ENCODE measurements at places on chromosomes 5 and 9. TPM values are rescaled to one million over a fixed set of nuclear protein-coding genes. Genes with fewer than 3 reads are reported as not detected.

DNA sequence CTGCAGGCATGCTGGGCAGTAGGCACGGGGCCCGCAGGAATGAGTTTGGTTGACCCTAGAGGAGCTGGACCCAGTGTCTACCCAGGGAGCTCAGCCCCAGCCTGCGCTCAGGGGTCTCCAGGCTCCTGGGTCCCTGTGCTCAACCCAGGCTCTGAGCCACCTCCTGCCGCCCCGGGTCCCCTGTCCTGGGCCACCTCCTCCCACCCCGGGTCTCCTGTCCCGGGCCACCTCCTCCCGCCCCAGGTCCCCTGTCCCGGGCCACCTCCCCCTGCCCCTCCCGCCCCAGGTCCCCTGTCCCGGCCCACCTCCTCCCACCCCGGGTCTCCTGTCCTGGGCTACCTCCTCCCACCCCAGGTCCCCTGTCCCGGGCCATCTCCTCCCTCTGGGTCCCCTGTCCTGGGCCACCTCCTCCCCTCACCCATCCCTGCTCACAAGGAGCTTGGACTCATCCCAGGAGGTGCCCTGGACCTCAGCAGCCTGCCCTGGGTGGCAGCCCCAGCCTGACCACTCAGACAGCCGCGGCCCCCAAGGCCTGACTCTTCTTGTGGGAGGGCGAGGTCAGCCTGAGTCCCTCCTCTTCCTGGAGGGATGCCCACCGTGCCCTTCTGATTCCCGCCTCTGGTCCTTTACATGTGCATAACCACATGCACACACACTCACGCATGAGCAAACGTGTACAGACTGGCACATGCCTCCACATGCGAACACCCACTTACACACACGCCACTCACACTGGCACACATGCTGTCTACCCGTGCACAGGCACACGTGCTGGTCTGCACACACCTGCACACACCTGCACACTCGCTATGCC, 2.4 kb downstream of the LCN12 start:
- peaks cover 35% of the 10 kb centered on the region for H3K4me1 ChIP-seq
- H3K27ac ChIP-seq = no peak overlapping the region
- DNase-seq = no peak

- no peaks in the 10 kb centered on the region for H3K36me3 ChIP-seq
- H3K4me3 ChIP-seq = no peak overlapping the region
- H3K4me1 ChIP-seq = no peaks in the 10 kb centered on the region
- no peak overlapping the region for H3K27ac ChIP-seq
- H3K27me3 ChIP-seq = no peaks in the 10 kb centered on the region
- DNase-seq = no peak
These were observed 53.2 kb upstream of the SHISAL2B start for GRCh38 chr5:64637144-64637543.

GRCh38 chr9:4324513-4324912, 24.6 kb upstream of the GLIS3 start:
- no peak overlapping the region for H3K27ac ChIP-seq
- H3K27me3 ChIP-seq = no peaks in the 10 kb centered on the region

The HRCT1 gene
- not detected for total RNA-seq

- no peak overlapping the region for H3K4me3 ChIP-seq
- no peak overlapping the region for H3K27ac ChIP-seq
- DNase-seq = no peak
- H3K27me3 ChIP-seq = no peaks in the 10 kb centered on the region
- peaks cover 20% of the 10 kb centered on the region for H3K4me1 ChIP-seq
These were observed 992 bp downstream of the SPACA9 start for GRCh38 chr9:132879457-132880323.

DNA sequence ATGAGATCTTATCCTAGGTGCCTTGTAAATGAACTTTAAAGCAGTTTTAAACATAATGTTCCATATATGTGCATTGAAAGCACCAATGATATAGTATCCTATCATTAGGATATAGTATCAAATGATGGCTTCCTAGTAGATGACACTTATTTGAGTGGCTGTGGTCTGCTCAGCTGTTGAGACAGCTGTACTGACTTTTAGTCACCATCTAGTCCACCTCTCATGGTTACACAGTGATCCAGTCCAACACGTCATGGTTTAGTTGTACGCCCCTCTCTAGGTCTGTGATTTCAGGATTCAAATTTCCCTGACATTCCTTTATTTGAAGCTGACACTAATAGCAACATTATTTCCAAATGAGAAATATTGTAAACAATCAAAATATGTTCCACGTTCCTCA, 127.3 kb upstream of the TUT7 start:
- H3K4me1 ChIP-seq = no peaks in the 10 kb centered on the region
- H3K36me3 ChIP-seq = no peaks in the 10 kb centered on the region
- H3K27me3 ChIP-seq = no peaks in the 10 kb centered on the region
- no peak overlapping the region for H3K4me3 ChIP-seq
- H3K27ac ChIP-seq = no peak overlapping the region
- DNase-seq = no peak

GRCh38 chr9:123417289-123418051, 61.5 kb downstream of the CRB2 start:
- DNase-seq = no peak
- H3K4me1 ChIP-seq = no peaks in the 10 kb centered on the region
- no peak overlapping the region for H3K27ac ChIP-seq
- H3K27me3 ChIP-seq = no peaks in the 10 kb centered on the region
- H3K4me3 ChIP-seq = no peak overlapping the region
- H3K36me3 ChIP-seq = no peaks in the 10 kb centered on the region

DNA sequence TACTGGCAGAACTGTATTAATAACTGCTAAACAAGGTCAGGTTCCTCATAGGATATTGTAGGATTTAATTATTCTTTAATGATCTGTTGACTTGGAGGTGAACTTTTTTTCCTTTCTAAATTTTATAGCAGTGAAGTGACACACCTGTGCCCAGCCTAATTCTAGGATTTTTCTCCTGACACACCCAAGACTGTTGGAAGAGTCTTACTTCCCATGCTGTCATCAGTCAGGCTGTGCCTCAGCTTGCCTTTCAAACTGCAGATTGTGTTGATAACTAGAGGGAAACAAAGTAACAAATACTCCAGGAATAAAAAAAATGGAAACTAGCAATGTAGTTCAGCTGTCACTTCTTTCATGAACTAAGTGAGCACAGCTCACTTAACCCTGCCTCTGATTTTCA, 22.0 kb downstream of the OTULIN start:
- no peak for DNase-seq
- no peak overlapping the region for H3K4me3 ChIP-seq
- peaks cover 90% of the 10 kb centered on the region for H3K36me3 ChIP-seq
- peaks cover 5% of the 10 kb centered on the region for H3K4me1 ChIP-seq

DNA sequence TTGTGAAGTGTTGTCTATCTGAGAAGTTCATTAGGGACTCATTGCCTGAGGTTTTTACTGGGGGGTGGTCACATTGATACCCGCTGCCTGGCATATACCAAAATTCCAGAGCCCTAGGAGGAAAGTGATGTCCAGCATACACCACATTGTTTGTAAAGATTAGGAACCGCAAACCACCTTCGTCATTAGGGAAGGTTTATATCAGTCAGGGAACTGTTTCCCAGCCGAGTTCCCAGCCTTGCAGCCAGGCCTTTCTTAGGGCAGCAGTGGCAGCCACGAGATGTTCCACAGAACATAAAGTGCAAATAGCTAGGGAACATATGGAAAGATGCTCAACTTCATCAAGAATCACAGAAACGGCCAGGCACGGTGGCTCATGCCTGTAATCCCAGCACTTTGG, 40.4 kb upstream of the NRARP start:
- DNase-seq = no peak
- H3K27me3 ChIP-seq = no peaks in the 10 kb centered on the region
- H3K4me3 ChIP-seq = no peak overlapping the region
- H3K4me1 ChIP-seq = no peaks in the 10 kb centered on the region

The TRIM36 gene
- not detected for total RNA-seq

GRCh38 chr9:96691326-96691725, 36.2 kb upstream of the PRXL2C start:
- no peak overlapping the region for H3K27ac ChIP-seq
- no peak overlapping the region for H3K4me3 ChIP-seq
- DNase-seq = no peak
- H3K36me3 ChIP-seq = no peaks in the 10 kb centered on the region
- peaks cover 7% of the 10 kb centered on the region for H3K4me1 ChIP-seq

- no peak for DNase-seq
- no peak overlapping the region for H3K27ac ChIP-seq
- no peaks in the 10 kb centered on the region for H3K27me3 ChIP-seq
- H3K4me1 ChIP-seq = no peaks in the 10 kb centered on the region
- no peak overlapping the region for H3K4me3 ChIP-seq
These were observed 23.2 kb upstream of the ADAMTS16 start for GRCh38 chr5:5116956-5117355.

DNA sequence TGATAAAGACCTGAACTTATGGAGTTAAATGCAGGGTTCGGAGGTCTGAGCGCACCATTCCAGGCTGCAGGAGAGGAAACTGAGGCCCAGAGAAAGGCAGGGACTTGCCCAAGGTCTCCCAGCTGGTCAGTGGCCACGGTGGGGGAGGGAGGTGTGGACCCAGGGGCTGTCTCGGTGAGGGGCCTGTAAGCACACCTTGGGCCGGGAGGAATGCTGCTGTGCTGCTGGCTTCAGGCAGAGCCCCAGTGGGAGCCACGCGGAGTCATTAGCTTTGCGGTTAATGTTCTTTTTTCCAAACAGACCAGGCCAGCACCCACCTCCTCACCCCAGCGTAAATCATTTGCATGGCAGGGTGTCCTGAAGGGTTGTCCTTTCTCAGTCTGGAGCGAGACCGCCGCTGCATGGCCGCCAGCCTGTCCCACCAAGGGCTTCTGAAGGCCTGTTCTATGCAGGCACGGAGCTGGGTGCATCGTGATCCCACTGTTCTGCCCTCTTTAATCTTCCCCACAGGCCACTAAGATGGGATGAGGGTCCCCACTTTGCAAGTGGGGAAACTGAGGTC, 35.9 kb downstream of the NEURL1B start:
- H3K27ac ChIP-seq = no peak overlapping the region
- no peak overlapping the region for H3K4me3 ChIP-seq
- H3K4me1 ChIP-seq = no peaks in the 10 kb centered on the region
- H3K36me3 ChIP-seq = no peaks in the 10 kb centered on the region
- no peak for DNase-seq

The MIGA2 gene
- 56.9 TPM for total RNA-seq

The C9 gene
- total RNA-seq = not detected

GRCh38 chr5:149063017-149063687, at the start of gene SH3TC2:
Gene SH3TC2 (minus strand): TSS chr5:149063062. CDS start chr5:149063022, 40 bp downstream.
- DNase-seq = no peak
- no peaks in the 10 kb centered on the region for H3K27me3 ChIP-seq
- H3K4me3 ChIP-seq = no peak within 1 kb of the TSS

The DDX46 gene
- 35.8 TPM for total RNA-seq

GRCh38 chr5:116495786-116496357, 78.8 kb downstream of the SEMA6A start:
- no peak overlapping the region for H3K4me3 ChIP-seq
- H3K36me3 ChIP-seq = no peaks in the 10 kb centered on the region
- H3K27me3 ChIP-seq = no peaks in the 10 kb centered on the region
- H3K27ac ChIP-seq = no peak overlapping the region

The KIF12 gene
- not detected for total RNA-seq

- no peak for DNase-seq
- no peak overlapping the region for H3K27ac ChIP-seq
- no peaks in the 10 kb centered on the region for H3K27me3 ChIP-seq
These were observed 160.7 kb upstream of the TRPC7 start for GRCh38 chr5:136526021-136526420.

DNA sequence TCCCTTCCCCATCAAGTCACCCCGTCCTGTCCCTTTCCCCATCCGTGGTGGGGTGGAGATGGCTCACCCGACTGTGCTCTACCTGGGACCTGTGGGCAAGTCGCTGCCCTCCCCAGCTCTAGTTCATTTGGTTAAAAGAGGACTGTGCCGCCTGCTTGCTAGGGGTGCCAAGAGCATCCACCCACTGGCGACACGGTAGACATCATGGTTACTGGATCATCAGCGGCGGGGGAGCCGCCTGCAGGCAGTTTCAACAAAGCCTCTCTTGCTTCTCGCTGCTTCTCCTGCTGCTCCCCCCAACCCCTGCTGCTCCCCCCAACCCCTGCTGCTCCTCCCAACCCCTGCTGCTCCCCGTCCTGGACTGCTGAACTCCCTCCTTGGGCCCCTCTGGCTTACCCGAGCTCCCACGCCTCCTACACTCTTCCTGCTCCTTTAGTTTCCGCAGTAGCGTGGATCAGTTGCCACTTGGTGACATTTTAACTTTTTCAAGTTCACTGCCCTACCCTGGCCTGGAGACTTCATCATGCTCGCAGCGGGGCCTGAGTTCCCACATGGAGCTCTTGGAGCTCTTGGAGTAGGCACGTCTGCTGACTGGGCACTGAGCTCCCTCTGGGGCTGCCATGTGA, 22.0 kb upstream of the SCGB3A1 start:
- no peaks in the 10 kb centered on the region for H3K36me3 ChIP-seq
- H3K4me3 ChIP-seq = no peak overlapping the region
- H3K4me1 ChIP-seq = no peaks in the 10 kb centered on the region
- no peak for DNase-seq

GRCh38 chr5:72938206-72938605, 17.6 kb upstream of the FCHO2 start:
- no peaks in the 10 kb centered on the region for H3K4me1 ChIP-seq
- H3K27ac ChIP-seq = no peak overlapping the region
- DNase-seq = no peak
- peaks cover 3% of the 10 kb centered on the region for H3K27me3 ChIP-seq

- H3K36me3 ChIP-seq = no peaks in the 10 kb centered on the region
- no peak overlapping the region for H3K27ac ChIP-seq
- H3K4me1 ChIP-seq = no peaks in the 10 kb centered on the region
- H3K27me3 ChIP-seq = no peaks in the 10 kb centered on the region
- H3K4me3 ChIP-seq = no peak overlapping the region
These were observed 216.8 kb upstream of the RPS23 start for GRCh38 chr5:82494942-82495341.

The OR1J2 gene
- not detected for total RNA-seq

The DBN1 gene
- total RNA-seq = 2.5 TPM

The TNIP1 gene
- total RNA-seq = 110 TPM

The MVB12B gene
- total RNA-seq = 15.3 TPM

The SPATA31E1 gene
- not detected for total RNA-seq

GRCh38 chr5:11252075-11252474, 491.0 kb upstream of the DAP start:
- no peaks in the 10 kb centered on the region for H3K27me3 ChIP-seq
- no peak overlapping the region for H3K27ac ChIP-seq
- DNase-seq = no peak
- H3K4me1 ChIP-seq = no peaks in the 10 kb centered on the region

All from CD4-positive, alpha-beta T cell (primary cell).